ENCODE measurements at places on chromosomes 11 and 22.

GRCh38 chr11:2301631-2302305 is at the start of the genes C11orf21 and TSPAN32:
TSS of gene C11orf21 (minus strand) at chr11:2301918. CDS start at chr11:2301808, 110 bp downstream.
TSS of gene TSPAN32 (plus strand) at chr11:2302013. CDS start at chr11:2302150, 137 bp downstream.
- DNase-seq, result peak; percentile 36

DNA sequence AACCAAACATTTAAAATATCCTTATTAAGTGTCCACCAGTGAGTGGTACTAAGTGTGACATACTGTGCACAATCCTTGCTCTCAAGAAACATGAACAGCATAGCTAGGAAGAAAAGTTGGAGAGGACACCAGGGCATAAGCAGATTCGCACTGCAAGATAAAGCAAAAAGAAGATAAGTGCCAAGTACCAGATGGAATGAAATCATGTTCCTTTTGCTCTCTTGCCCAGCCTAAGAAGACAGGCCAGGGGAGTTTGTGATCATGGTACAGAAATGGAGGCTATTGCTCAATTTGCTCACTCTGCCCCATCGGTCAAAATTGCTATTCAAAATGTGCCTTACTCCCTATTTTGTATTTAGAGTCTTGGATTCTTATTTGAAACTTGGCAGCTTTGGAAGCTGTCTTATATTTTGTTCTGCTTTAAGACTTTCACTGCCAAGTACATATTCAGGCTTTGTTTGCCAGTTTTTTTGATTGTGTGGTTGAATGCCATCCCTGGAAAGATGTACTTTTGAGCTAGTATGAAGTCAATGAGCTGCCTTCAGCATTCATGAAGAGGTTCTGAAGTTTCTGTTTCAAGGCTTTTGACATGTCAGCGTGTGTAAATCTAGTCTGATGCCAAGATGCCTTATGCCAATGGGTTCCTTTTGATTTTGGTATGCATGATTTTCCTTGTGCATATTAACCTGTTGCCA is 90.3 kb downstream of the PAX6 start:
- DNase-seq, result no peak

- DNase-seq, result no peak
Measured at GRCh38 chr11:6283453-6284023, 23.9 kb downstream of the CCKBR start.

DNA sequence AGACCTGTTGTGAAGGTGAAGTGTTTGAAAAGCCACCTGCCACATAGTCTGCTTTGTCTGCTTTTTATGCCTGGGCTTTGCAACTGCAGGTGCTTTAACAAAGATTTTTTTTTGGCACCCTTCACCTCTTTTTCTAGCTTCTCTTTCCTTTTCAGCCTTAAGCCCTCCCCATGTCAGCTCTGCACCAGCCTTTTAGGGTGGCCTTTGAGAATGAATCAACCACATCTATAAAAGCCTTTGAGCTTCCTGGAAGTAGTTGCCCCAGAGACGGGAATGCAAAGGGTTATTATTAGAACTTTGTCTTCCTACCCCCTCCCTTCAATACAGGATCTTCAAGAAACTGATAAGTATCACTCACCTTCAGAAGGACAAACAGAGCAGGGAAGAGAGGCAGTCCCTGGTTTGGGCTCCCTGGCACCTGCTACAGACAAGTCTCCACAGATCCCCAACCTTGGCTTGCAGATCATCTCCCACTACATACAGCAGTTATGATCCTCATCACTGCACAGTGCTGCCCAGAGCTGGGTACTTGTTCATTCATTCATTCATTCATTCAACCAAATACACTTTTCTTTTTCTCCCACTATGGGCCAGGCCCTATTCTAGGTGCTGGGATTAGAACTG is 8.0 kb downstream of the PVALB start:
- DNase-seq, result no peak

DNA sequence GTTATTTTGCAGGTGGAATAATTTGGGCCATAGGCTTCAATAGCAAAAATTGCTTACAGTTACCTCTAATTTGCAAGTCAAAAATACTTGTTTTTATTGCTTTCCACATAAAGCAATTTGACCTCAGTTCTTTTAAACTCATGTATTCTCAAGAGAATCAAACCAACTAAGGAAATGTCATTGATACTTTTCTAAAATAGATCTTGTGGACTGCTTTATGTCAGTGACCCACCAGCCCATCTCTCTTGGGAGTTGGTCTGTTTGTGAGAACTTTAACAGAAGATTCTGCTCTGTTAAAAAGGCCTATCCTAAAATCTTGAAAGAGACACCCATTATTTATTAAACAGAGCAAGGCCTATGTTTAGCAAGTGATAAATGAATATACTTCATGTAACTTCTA is 75.2 kb downstream of the DDIAS start:
- DNase-seq, result no peak

- peak; percentile 68 for DNase-seq
Measured at GRCh38 chr11:7577291-7578190, 63.7 kb downstream of the PPFIBP2 start.

DNA sequence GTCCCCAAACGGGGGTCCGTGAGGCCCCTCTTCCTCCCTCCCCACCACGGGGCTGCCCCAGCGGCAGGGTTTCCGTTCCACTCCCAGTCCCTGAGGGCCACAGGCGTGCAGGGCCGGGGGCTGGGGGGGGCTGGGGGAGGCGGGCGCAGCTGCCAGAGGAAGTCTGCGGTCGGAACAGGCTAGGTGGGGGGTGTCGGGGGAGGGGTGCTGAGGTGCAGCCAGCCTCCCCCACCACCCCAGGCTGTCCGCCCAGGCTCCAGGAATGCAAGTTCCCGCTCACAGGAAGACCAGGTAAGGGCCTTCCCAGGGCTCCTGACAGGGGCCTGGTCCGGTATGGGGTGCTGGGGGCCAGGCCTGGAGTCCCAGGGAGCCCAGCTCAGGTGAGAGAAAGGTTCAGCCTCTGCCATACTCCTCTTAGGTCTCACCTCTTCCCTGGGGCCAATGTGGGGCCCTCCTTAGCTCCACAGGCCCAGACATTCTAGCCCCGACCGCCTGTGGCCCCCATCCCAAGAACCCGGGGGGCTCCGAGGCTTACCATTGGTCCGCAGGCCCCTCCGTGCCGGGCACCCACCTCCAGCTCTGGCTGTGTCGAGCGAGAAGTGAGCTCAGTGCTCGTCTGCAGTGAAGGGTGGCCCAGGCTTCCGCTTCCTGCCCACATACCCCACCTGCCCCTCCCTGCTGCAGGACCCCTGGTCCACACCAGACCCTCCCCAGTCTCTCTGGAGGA is at the start of gene PTPRCAP:
Gene PTPRCAP, minus strand, starts transcription at position 601 of the 727 bp plus-strand sequence. Its CDS starts 63 bp downstream, at position 538.
- DNase-seq, result peak; percentile 28

GRCh38 chr11:116144387-116144958 is 628.3 kb downstream of the BUD13 start:
- no peak for DNase-seq

- no peak for DNase-seq
Measured at GRCh38 chr11:34198523-34198922, 93.1 kb downstream of the NAT10 start.

DNA sequence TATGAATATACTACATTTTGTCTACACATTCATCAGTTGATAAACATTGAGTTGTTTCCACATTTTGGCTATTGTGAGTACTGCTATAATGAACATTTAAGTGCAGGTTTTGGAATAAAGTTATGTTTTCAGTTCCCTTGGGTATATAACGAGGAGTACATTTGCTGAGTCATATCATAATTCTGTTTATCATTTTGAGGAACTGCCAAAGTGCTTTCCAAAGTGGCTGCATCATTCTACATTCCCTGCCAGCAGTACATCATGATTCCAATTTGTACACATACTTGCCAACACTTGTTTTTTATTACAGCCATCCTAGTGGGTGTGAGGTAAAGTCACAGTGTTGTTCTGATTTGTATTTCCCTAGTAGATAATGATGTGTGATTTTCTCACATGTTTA is 1458.6 kb upstream of the TENM4 start:
- peak; percentile 45 for DNase-seq

DNA sequence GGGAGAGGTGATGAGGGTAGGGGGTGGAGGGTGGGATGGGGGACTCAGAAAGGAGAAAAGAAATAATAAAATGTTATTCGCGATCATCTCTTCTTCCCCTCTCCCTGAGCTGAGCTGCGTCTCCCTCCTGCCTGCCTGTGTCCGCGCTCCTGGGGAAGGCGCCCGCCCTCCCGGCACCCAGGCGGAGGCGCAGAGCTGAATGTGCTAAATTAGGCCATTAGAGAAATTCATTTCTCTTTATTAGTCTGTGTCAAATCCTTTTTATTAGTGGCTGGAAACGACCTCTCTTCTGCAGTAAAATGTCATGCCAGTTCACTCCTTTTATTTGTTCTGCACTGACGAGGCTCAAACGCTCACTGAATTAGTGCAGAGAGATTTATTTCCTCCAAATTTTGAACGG is 116.1 kb downstream of the FEZ1 start:
- DNase-seq, result no peak

DNA sequence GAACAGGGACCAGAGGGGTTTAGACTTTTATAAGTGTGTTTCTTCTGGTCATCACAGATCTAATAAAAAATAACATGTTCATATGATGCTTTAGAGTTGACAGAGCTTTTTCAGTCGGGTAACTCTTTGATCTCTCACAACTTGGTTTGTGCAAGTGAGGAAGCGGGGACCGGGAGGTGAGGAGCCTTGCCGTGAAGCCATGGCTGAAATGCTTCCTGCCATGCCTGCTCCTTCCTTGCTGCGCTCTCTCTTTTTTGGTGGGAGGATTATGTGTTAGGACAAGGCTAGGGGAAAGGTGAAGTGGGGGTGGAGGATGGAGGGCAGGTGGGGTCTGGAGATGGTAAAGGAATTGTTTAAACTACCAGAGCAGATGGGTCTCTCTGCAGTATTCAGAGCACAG is 23.8 kb downstream of the TEAD1 start:
- no peak for DNase-seq

DNA sequence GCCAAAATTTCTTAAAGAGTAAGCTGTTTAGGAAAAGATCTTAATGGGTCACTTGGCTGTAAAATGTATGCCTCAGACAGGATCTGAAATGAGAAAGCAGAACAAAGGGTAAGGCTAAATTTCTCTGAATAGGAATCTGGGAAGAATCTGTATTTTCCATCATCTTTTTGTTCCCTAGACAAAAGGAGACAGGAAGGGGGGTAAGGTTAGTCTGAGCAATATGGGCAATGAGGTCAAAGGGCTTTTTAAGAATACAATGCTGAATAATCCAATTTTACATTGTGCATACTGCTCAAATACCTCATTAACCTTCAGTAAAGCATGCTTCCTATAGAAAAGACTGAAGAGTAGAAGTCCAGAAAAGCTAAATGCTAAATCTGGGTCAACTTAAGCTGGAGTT is 34.6 kb downstream of the CLDN25 start:
- DNase-seq, result no peak

DNA sequence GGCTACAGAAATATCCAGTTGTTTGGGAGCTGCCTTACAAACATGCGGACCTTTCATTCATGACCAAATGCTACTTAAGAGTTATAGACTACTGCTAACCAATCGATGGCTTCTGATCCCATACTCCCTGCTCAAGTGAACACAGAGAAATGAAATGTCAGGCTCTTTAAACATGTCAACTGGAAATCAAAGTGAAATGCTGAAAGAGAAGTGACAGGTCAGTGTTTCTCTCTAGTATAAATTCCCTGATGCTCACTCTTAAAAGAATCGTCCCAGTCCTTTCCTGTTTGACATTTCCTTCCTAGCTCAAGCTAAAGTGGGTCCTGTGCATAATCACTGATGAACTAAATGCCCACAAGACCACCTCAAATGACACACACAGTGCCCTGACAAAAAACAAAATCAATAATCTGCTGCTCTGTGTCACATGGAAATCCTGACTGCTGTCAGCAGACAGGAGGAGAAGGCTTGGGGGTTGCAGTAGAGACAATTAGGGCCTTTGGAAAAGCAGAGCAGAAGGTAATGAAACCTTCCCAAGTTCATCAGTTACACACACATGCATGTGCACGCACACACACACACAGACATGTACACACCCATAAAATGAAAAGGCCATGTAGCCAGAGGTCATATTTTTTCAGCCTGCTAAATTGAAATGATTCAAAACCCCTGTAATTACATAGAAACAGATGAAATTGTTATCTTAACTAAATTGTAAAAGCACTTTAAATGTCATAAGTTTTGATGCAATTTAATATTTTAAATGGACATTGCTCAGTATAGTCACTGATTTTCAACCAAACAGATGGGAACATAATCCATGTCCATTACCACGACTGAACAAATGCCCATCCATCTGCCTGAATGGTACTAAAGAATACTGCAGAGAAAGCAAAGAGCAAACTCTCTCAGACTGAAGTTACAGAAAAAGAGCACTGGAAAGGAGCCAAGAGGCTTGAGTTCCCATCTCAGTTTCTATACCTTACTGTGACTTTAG is 330.7 kb downstream of the TTC28 start:
- DNase-seq, result no peak

DNA sequence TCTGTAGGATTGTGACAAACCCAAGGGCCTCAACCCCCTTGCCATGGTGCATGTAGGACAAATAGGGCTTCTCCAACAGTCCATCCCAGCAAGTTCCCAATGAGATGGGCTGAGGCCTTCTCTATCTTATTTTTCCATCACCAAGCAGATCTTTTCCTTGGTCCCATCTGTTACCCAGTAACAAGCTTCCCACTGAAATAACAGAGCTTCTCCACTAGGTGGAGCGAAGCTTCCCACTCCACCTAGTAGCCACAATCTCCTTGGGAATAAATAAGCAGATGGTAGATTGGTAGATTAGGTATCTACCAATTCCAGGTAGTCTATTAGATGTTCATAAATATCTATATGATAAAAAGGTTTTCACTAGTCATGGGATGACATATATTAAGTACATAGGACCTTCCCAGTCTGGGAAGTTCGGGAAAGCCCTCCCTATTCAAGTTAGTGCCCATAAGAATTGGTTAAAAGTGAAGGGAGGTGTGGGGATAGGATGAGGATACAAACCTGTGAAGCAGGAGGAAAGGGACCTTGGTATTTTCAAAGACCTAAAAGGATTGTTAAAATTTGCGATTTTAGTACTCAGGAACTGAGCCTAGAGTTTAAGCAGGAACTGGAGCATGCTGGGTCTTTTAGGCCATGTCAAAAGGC is 5.9 kb upstream of the OR52L1 start:
- no peak for DNase-seq

GRCh38 chr11:48020092-48020755 is 39.9 kb downstream of the PTPRJ start:
- no peak for DNase-seq

- no peak for DNase-seq
Measured at GRCh38 chr11:64296830-64297698, 3.1 kb upstream of the CATSPERZ start.

DNA sequence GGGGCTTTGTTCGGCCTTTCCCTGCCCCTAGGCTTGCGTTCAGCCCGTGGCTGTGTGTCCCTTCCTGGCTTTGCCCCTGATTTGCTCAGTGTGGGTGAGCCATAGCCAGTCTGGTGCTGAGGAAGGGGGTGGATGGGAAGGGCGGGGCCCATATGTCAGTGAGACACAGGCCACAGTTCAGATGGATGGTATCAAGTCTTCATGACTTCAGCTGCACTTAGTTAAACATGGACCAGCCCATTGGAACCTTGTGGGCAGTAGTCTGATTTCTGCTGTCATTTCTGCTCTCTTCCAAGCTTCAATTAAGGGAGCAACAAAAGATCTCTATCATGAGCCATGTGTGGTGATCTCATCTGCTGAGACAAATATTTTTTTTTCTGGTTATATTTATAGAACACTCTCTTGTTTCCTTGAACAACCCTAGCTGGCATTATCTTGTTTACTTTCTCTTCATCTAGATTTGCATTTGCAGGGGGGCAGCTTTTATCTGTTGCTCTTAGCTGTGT is 21.6 kb upstream of the PEX26 start:
- DNase-seq, result peak; percentile 66
